ENCODE measurements at places on chromosomes 7 and 10.

- no peak for DNase-seq
Observed at GRCh38 chr7:46220066-46220630, 299.1 kb upstream of the IGFBP3 start.

GRCh38 chr7:102275123-102275703, 11.5 kb upstream of the SH2B2 start:
- DNase-seq = no peak

GRCh38 chr10:78407966-78408365, 374.3 kb downstream of the RPS24 start:
- DNase-seq = no peak

DNA sequence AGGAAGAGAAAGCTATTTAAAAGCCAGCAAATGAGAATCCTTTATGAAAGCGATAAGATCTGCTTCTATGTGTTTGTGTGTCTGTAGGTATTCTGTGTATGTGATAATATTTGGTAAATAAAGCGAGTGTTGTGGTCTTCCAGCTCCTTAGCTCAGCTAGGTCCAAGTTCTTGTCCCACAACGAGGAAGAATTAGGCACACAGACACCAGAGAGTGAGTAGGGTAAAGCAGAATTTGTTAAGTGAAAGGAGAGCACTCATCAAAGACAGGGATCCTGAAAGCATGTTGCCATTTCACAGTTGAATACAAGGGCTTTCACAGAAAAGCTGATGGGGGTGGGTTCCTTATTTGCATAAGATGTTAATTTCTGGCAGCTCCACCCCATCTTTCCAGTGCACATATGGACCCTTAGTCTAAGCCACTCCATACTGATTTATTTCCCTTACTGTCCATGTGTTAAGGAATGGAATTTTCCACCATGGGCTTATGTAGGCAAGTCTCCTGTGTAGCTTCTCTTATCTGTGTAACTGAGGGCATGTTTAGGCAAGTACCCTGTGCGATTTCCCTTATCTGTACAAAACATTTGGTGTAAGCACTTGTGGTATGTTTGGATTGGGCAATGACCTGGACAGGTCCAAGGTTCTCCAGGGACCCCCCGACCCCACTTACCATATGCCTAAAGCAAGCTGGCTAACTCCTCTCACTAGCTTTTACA, 165.9 kb upstream of the VIPR2 start:
- no peak for DNase-seq

DNA sequence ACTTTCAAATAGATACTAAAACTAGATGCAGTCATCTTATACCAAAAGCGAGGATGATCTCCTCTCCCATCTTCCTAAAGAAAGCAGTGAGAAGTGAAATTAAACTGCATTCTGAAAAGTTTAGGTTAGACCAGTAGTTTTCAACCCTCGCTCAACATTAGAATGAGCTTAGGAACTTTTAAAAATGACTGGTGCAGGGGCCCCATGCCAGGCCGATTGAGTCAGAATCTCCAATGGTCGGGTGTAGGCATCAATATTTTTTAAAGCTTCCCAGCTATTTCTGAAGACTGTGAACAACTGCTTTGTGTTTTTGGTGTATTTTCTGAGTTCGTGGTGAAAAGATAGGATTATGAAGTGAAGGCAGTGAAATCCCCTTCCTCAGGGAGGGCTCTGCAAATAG, 146.0 kb downstream of the VTI1A start:
- no peak for DNase-seq

GRCh38 chr10:63866747-63867140, 345.5 kb downstream of the REEP3 start:
- DNase-seq = no peak

- no peak for DNase-seq
Observed at GRCh38 chr7:151648429-151648828, 128.7 kb upstream of the RHEB start.

GRCh38 chr7:150938566-150938965, 39.6 kb downstream of the KCNH2 start:
- DNase-seq = no peak

DNA sequence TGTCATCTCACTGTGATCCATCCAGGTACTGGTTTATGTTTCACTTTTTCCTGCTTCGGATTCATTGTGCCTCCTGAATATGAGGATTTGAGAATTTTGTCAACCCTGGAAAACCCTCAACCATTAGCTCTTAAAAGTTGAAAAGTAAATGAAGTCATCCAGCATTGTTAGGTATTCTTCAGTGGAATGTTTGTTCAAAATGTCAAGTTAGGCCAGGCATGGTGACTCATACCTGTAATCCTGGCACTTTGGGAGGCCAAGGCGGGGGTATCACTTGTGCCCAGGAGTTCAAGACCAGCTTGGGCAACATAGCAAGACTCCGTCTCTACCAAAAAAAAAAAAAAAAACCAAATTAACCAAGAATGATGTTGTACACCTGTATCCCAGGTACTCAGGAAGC, 222.1 kb downstream of the NSUN6 start:
- DNase-seq = no peak

GRCh38 chr7:17405786-17406185, 107.3 kb downstream of the AHR start:
- no peak for DNase-seq

DNA sequence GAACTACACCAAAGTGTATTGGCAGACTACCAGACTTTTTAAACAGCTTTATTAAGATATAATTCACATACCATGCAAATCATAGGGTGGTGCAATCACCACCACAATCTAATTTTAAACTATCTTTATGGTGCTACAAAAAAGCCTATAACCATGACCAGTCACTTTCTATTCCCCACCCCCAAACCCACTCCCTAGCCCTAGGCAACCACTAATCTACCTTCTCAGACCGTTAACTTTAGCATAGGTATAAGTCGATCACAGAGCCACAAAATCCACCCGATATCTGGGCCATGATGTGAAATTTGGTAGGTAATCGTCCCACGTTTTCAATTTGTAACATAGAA, 536 bp upstream of the POM121 start:
- no peak for DNase-seq

- DNase-seq = no peak
Observed at GRCh38 chr10:19819419-19820033, 3.3 kb downstream of the PLXDC2 start.

- no peak for DNase-seq
Observed at GRCh38 chr7:100021297-100021696, 5.9 kb downstream of the ZKSCAN1 start.

Data from stimulated activated CD4-positive, alpha-beta T cell treated with anti-CD3 and anti-CD28 coated beads, TNF-alpha, amount 100 ng/mL, for 1 hour (primary cell).